ENCODE measurements at places on chromosomes 11 and 22.
A peak's percentile ranks its signal among the peaks of the same experiment; 100 is the strongest.

GRCh38 chr11:65557280-65558001, 718 bp downstream of the LTBP3 start:
- DNase-seq: no peak

DNA sequence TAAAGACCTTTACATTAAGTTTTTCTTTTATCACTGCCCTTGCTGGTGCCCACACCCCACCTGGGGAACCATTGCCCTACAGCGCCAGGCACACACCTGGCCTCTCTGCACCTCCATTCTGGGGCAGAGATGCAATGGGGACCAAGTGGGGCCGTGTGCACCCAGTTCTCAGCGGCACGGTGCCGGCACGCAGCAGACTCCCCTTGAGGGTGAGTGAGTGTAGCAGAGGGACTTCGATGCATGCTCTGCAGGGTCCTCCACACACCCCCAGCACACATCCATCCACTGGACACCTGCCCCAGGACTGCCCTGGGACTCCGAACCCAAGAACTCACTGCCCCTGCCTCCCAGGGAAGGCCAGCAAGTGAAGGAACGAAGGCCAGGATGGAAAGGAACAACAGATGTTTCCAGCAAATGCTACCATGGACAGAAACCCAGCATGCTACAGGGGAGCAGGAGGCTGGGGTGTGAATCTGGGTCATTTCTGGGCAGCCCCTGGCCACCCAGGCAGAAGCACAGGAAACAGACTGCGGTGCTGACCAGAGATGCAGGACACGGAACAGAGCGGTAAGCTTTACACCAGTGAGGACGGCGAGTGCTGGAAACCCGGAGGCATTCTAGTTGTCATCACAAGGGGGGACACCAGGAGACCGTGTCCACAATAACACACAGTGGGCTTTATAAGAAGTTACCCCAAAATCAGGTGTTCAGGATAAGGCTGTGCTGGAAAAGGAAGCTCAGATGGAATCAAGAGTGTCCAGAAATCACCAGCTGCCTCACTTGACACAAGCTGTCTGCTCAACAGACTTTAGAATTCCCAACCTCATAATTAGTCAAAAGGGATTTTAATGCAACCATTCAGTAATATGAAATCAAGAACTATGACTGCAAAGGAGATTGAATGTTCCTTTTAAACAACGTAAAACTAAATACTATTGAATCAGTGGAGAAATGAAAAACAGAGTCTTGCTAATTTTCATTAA, 32.7 kb upstream of the MOB2 start:
- DNase-seq: no peak

- DNase-seq: no peak
Observed at GRCh38 chr11:37442576-37442975, 844.5 kb upstream of the RAG2 start.

DNA sequence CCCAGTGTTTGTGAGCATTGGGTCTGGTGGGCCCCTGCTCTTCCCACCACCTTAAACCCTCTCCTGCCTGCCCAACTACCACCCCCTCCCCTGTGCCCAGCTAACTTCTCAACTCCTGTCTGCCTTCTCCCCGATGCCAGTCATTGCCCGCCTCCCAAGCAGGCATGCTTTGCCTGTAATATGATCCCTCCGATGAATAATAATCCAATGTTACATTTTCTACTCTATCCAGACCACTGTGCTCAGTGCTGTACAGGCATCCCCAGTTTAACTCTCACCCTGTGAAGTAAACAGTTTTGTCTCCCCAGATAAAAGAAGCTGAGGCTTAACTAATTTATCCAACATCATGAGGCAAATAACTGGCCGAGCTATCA, 35.5 kb upstream of the OLFML1 start:
- no peak for DNase-seq

- DNase-seq: no peak
Observed at GRCh38 chr11:19683141-19683805, 29.4 kb upstream of the NAV2 start.

DNA sequence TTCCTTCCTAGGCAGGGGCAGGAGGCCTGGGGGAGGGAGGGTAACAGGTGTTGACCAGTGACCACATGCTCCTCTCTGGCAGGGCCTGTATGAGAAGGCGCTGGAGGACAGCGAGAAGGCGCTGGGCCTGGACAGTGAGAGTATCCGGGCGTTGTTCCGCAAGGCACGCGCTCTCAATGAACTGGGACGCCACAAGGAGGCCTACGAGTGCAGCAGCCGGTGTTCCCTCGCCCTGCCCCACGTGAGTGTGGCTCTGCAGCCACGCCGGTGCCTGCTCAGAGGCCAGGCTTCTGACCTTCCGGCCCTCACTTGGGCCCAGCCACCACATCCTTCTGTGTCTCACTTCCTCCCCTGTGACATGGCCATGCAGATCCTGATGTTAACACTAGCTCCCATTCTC, 25.8 kb downstream of the ZC3H7B start:
- DNase-seq: no peak

DNA sequence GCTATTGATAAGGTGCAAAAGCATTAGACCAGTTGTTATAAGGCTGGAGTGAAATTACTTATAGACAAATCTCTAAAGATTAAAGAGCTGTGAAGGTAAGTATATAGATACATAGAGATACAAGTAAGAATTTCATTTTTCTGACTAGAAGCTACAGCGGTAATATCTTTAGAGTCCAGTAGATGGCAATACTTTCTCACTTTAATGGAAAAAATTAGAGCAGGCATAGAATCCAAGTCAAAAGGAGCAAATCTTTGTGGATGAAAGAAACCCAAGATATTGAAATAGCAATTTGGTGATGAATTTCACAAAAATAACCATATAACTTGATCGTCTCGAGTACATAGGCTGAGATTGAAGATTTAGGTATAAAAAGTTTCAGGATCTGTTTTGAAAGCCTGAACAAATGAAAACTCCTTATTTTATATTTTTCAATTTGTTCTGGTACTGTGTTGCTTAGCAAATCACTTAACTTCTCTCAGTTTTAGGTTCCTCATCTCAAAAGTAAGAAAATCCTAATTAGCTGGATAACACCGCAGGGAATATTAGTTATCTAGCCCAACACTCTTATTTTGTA, 81.9 kb downstream of the UVRAG start:
- peak; percentile 79 for DNase-seq

DNA sequence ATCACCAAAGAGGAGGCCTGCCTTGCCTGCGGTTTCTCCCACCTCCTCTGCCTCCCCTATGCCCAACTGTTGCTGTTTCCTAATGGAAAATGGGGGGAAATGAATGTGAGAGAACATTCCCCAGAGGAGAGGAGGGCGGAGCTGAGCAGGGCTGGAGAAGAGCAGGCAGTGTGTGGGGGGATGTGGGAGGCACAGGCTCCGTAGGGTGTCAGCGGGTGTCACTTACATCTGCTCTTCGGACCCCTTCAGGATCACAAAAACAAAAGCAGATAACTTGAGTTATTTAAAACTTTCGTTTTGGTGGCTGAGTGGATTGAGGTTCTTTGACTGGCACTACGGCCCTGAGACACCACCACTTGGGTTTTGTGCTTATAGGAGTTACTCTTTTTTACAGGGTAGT, 93.8 kb downstream of the CEP164 start:
- DNase-seq: no peak

- no peak for DNase-seq
Observed at GRCh38 chr22:47628477-47629272, 866.2 kb downstream of the TBC1D22A start.

DNA sequence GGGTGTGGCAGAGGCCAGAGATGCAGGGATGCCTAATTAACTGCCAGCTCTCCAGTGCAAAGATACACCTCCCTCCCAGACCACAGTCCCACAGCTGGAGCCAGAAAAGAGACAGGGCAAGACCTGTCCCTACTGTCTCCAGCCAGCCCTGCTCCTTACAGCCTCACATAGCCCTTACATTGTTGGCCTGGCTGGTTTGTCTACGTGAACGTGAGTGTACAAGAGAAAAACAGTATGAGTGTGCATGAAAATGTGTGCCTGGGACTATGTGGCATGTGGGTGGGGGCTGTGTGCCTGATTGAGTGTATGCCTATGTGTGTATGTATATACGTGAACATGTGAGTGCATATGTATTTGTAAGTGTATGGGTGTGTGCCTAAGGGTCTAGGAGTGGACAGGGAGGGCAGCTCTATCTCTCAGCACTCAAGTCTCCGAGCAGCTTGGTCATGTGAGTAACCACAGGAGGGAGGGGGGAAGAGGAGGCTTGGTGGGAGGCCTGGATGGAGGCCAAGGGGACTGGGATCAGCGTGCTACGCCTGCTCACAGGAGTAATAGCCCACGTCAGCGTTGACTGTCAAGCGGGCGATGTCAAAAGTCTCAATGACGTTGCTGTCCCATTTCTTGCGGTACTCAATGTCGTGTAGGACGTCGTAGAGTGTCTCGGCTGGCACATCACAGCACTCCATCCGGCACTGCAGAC, 6.6 kb upstream of the ARAP1 start:
- peak; percentile 85 for DNase-seq

GRCh38 chr11:17388609-17389210, at the start of gene KCNJ11:
Gene KCNJ11, minus strand, starts transcription at chr11:17388659. Its CDS starts 568 bp downstream, at chr11:17388091.
- peak; percentile 26 for DNase-seq
